ENCODE measurements at places on chromosomes 1 and 21. TPM values are rescaled to one million over a fixed set of nuclear protein-coding genes. Genes with fewer than 3 reads are reported as not detected.

Gene RAVER2
- total RNA-seq: 3.3 TPM

Gene FCMR
- total RNA-seq: 2.0 TPM

Gene ILF2
- 53.1 TPM for total RNA-seq

Gene RPS6KA1
- 21.3 TPM for total RNA-seq

Gene ZBTB18
- total RNA-seq: 13.7 TPM
